Activated T-helper 2 cell treated with anti-CD3 and anti-CD28 coated beads, Interferon-gamma antibody, Interleukin-2, Interleukin-4, amounts not matched to agents 10 μg/mL and 5 μg/mL and 100 μg/mL, durations not matched to agents 14 hours and 24 hours and 36 hours (primary cell): ENCODE measurements at places on chromosomes 13 and 19. TPM values are rescaled to one million over a fixed set of nuclear protein-coding genes. Genes with fewer than 3 reads are reported as not detected.

DNA sequence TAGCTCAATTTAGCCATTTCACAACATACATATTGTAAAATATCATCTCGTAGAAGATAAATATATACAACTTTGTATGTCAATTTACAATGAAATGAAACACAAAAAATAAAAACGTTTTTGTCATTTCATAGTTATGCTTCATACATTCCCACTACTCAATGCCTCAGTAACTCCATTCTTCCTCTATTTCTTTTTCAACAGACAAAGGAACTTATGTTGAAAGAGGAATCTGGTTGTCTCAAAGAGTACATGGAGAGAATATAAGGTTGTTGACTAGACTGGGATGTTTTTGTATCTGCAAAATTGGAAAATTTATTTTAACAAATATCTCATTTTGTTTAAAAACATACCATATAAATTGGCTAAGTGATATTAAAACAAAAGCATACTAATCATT is 12.8 kb downstream of the KCTD12 start:
- no peak for DNase-seq

- no peak for DNase-seq
Observed at GRCh38 chr13:76759877-76760276, 126.3 kb downstream of the KCTD12 start.

DNA sequence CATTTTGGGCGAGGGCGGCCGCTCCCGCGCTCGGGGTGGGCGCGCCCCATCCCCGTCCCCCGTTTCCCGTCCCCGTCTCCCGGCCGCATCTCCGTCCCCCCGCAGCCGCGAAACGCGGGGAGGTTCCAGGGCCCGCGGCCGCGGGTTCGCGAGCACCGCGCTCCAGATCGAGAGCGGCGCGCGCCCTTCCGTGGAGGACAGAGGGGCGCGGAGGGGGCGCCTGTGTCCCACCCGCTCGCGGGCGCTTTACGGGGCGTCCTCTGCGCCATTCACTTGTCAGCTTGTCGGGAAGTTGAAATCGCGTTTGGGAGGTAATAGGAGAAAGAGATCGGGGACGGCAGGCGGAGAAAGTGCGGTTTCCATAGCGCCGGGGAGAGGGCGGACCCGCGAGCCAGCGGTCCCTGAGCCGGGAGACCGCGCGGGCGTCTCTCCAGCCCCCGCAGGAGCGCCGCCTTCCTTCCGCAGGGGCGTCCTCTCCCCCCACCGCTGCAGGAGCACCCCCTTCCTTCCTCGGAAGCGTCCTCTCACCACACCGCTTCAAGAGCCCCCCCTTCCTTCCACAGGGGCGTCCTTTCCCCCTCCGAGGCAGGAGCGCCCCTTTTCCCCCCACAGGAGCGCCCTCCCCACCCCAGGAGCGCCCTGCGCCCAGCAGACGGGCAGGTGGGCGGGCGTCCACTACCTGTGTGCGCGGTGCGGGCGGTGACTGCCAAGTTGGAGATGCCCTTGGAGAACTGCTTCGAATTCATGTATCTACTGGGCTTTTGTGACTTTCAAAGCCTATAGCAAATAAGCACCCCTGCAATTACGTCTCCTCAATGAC is 962 bp upstream of the IRS2 start:
- DNase-seq: no peak

DNA sequence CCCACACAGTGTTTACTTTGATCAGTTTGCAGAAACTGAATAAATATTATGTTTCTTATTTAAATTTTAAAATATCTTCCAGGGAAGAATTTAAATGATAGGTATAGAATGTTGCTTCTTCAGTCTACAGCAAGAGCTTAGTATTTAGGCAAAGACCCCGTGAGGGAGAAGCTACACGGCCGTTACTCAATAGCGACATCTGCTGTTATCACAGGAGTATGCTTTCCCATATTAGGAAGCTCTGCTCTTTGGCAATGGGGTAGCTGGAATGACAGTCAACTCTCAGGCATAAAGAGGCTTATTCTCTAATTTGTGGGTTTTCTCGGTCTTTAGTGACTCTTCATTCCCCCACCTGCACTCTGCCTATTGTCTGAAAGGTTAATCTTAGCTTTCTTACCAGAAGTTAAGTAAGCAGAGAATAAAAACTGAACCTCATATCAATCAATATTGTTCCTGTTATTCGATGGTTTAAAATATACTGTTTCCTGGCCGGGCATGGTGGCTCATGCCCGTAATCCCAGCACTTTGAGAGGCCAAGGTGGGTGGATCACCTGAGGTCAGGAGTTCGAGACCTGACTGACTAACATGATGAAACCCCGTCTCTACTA is 13.2 kb upstream of the LHFPL6 start:
- no peak for DNase-seq

YJEFN3 gene
- total RNA-seq: 9.0 and 9.7 TPM in 2 replicates

GRCh38 chr13:67996101-67996500 is 766.0 kb upstream of the PCDH9 start:
- no peak for DNase-seq

- no peak for DNase-seq
Observed at GRCh38 chr13:113418722-113419049, 34.6 kb downstream of the ADPRHL1 start.

- DNase-seq: peak; percentile 98
Observed at GRCh38 chr13:31161557-31162150, at the start of gene HSPH1. TSS of gene HSPH1 (minus strand) at chr13:31161904. CDS start at chr13:31161582, 322 bp downstream.

EID2B gene
- total RNA-seq: 3.5 and 4.1 TPM in 2 replicates

DNA sequence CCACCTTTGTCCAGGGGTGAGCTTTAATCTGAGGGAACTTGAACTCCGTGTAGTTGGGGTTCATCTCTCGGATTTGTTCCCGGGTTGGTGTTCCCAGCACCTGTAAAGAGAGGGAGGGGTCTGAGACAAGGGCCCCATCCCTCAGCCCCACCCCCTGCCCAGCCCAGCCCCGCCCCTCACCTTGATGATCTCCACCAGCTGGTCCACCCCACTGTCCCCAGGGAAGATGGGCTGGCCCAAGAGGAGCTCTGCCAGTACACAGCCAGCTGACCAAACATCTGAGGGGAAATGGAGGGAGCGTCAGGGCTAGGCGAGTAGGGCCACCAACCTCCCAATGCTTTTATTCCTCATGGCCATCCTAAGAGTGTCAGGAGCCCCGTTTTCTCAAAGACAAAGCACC is 9.3 kb downstream of the GSK3A start:
- no peak for DNase-seq

UQCRFS1 gene
- total RNA-seq: 44.6 and 44.8 TPM in 2 replicates

GRCh38 chr13:110340812-110341444 is 33.8 kb downstream of the COL4A2 start:
- DNase-seq: peak; percentile 28

CEACAM8 gene
- total RNA-seq: not detected in 2 replicates

- no peak for DNase-seq
Observed at GRCh38 chr13:100209857-100210825, 121.2 kb downstream of the PCCA start.

DNA sequence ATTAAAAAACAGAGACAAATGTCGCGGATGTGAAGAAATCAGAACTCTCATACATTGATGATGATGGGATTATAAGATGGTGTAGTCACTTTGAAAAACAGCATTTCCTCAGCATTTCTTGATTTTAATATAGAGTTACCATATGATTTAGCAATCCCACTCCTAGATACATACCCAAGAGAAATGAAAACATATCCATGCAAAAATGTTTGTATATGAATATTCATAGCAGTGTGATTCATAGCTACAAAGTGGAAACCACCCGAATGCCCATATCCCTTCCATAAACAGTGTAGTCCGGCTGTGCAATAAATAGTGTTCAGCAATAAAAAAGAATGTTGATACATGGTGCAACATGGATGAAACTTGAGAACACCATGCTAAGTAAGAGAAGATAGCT is 44.6 kb downstream of the DPY19L3 start:
- DNase-seq: no peak

DNA sequence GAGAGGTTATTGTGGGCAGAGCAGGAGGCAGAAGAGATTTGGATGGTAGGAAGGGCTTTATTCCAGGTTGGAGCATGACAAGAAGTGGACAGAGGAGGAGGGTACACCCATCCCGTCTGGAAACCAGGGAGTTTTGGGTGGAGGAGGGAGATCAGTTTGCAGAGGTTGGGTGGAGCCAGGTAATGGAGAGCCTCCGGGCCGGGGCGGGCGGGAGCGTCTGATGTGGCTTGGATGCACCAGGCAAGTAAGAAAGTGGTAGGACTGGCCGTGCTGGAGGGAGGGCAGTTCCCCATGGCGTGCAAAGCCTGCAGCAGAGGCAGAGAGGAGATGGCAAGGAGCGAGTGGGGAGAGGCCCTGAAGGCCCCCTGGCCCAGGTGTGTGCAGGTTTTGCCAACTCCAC is 10.9 kb downstream of the IGFLR1 start:
- DNase-seq: no peak

- DNase-seq: no peak
Observed at GRCh38 chr19:56341948-56342347, 27.3 kb upstream of the ZSCAN5A start.

ZNF558 gene
- 23.1 and 26.0 TPM in 2 replicates for total RNA-seq

IGFL1 gene
- not detected in 2 replicates for total RNA-seq

- DNase-seq: no peak
Observed at GRCh38 chr13:75689686-75690085, 53.6 kb downstream of the LMO7 start.

GRCh38 chr19:19649580-19649995 is 6.1 kb upstream of the GMIP start:
- no peak for DNase-seq

ZNF575 gene
- total RNA-seq: 1.7 and 2.1 TPM in 2 replicates

- DNase-seq: no peak
Observed at GRCh38 chr13:27421101-27421871, 3.1 kb upstream of the GTF3A start.

GRCh38 chr13:54758795-54759194 is 1730.2 kb downstream of the OLFM4 start:
- no peak for DNase-seq

- DNase-seq: no peak
Observed at GRCh38 chr19:18605546-18606280, 886 bp downstream of the CRLF1 start.

AKAP8L gene
- 76.6 and 87.4 TPM in 2 replicates for total RNA-seq

GRCh38 chr13:36880961-36881360 is 39.1 kb downstream of the SMAD9 start:
- no peak for DNase-seq

GRCh38 chr13:112893570-112894422 is 75.2 kb upstream of the MCF2L start:
- DNase-seq: no peak

- DNase-seq: no peak
Observed at GRCh38 chr13:72160977-72161376, 294.0 kb upstream of the DACH1 start.

- DNase-seq: peak; percentile 93
Observed at GRCh38 chr19:12793290-12794195, 2.3 kb downstream of the JUNB start.

DNA sequence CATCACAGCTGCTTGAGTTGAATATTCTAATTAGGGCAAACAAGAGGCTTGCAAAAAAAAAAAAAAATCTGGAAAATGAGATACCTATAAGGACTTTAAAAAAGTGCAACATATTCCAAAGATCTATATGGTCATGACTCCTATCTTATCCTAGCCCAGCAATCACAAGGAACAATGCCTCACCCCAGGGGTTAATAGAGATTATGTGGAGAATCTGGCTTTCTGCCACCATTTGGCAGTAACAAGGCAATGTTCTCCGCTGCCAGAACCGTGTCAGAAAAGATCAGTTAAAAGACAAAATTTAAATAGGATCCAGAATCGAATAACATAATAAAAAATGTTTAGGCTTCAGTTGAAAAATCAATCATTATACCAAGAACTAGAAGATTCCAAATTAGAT is 1643.2 kb upstream of the PRR20A start:
- DNase-seq: no peak

TPTE2 gene
- not detected in 2 replicates for total RNA-seq

LPAR2 gene
- 28.9 and 29.8 TPM in 2 replicates for total RNA-seq

RDH13 gene
- total RNA-seq: 18.3 and 18.9 TPM in 2 replicates

GRCh38 chr19:13019332-13019731 is 24.1 kb downstream of the NFIX start:
- DNase-seq: no peak

- no peak for DNase-seq
Observed at GRCh38 chr19:33268162-33268991, 34.0 kb downstream of the CEBPA start.

SLC15A1 gene
- total RNA-seq: not detected in 2 replicates

DNA sequence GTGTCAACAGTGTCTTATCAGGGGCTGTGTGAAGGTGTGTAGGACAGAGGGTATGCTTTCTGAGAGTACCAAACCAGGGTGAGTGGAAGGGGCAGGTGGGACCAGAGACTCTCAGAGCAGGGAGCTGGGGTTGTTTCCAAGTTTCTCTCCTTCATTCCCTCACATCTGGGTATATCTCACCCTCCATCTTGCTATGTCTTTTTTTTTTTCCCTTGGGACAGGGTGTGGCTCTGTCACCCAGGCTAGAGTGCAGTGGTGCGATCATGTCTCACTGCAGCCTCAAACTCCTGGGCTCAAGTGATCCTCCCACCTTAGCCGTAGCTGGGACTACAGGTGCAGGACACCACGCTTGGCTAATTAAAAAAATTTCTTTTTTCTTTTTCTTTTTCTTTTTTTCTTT is 10.6 kb downstream of the DAND5 start:
- DNase-seq: no peak

TYROBP gene
- 0.39 TPM in 1 of 2 replicates, not detected in the other for total RNA-seq

ICAM3 gene
- total RNA-seq: 115 and 116 TPM in 2 replicates

GRCh38 chr13:77338961-77339401 is 12.1 kb upstream of the MYCBP2 start:
- DNase-seq: no peak

DNA sequence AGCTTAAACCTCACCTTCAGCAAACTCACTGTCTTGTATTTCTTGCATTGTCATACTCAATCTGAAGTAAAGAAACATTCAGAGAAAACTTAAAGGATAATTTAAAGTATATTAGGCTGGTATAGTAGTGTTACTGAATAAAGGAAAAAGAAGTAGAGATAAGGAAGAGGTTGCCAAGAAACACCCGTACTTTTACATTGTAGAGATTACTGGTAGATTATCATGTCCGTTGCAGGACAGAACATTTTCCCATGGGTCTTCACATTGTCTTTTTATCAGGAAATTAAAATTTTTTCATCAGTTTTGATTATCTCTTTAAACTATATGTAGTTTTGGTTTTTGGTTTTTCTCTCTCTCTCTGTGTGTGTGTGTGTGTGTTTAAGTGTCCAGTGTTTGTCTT is 19.9 kb upstream of the GPR183 start:
- no peak for DNase-seq

NTF4 gene
- not detected in 2 replicates for total RNA-seq

DNA sequence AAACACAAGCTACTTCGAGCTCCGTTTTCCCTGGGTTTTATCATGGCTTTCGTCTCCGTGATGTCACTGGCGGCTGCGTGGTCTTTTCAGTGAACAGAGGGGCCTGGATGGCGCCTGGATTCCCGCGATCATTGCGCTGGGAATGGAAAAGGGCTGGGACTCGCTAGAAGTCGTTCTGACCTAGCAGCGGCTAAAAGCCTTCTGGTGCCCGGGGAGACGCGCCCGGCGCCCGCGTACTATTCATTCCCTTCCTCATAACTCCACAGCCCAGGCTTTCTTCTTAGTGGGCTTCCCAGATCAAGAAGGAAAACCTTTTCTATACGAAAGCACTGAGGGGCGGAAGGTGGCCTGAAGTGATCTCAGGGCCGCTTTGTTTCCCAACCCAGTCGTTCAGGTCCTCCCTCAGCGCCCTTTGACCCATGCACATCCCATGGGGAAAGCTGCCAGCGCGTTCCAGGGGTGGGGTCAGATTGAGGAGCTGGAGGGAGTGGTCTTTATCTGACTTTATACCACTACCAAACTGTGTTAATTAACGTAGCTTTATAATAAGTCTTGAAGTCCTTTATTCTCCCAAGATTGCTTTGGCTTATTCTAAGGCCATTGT is 96.6 kb downstream of the ELF1 start:
- no peak for DNase-seq

GRCh38 chr13:22926748-22927400 is 253.9 kb upstream of the SGCG start:
- no peak for DNase-seq
